ENCODE measurements at places on chromosomes 5 and 9. TPM values are rescaled to one million over a fixed set of nuclear protein-coding genes. Genes with fewer than 3 reads are reported as not detected.

The PCDHB5 gene
- polyA plus RNA-seq: 0.32 TPM

The TRPM3 gene
- not detected for polyA plus RNA-seq

The DRD1 gene
- 0.16 TPM for polyA plus RNA-seq

The EQTN gene
- not detected for polyA plus RNA-seq

The PCDHGA1 gene
- polyA plus RNA-seq: 0.86 TPM

The LECT2 gene
- polyA plus RNA-seq: not detected

The ZNF354C gene
- 1.9 TPM for polyA plus RNA-seq

The PCSK1 gene
- not detected for polyA plus RNA-seq

The NTNG2 gene
- 0.84 TPM for polyA plus RNA-seq

The SNCAIP gene
- polyA plus RNA-seq: 15.3 TPM

The HAVCR2 gene
- polyA plus RNA-seq: 0.07 TPM

The SLC6A7 gene
- not detected for polyA plus RNA-seq

The MELK gene
- 17.8 TPM for polyA plus RNA-seq

The FBP2 gene
- polyA plus RNA-seq: not detected

The SLIT3 gene
- 0.50 TPM for polyA plus RNA-seq

The PCDHGA6 gene
- polyA plus RNA-seq: 4.7 TPM

The BNC2 gene
- polyA plus RNA-seq: 15.5 TPM

The CDH9 gene
- polyA plus RNA-seq: not detected

The DAB2IP gene
- 20.4 TPM for polyA plus RNA-seq

The CRB2 gene
- polyA plus RNA-seq: not detected

The CTSV gene
- 0.53 TPM for polyA plus RNA-seq

The LCN1 gene
- not detected for polyA plus RNA-seq

The SUSD3 gene
- polyA plus RNA-seq: 1.5 TPM

The TRIM36 gene
- 0.10 TPM for polyA plus RNA-seq

The CDC20B gene
- not detected for polyA plus RNA-seq

The FBXL7 gene
- 11.2 TPM for polyA plus RNA-seq

The CD14 gene
- polyA plus RNA-seq: 0.19 TPM

The ROR2 gene
- 3.5 TPM for polyA plus RNA-seq

The MARCHF11 gene
- polyA plus RNA-seq: not detected

The TPPP gene
- 0.06 TPM for polyA plus RNA-seq

The TCF7 gene
- polyA plus RNA-seq: 3.4 TPM

The ADAMTS6 gene
- 23.9 TPM for polyA plus RNA-seq

The PAEP gene
- polyA plus RNA-seq: not detected

The COL23A1 gene
- not detected for polyA plus RNA-seq

The FYB1 gene
- polyA plus RNA-seq: not detected

The SHISAL2B gene
- polyA plus RNA-seq: not detected

The ACOT12 gene
- polyA plus RNA-seq: not detected

The ATP10B gene
- polyA plus RNA-seq: not detected

The PLAC8L1 gene
- polyA plus RNA-seq: 0.27 TPM

The FKBP15 gene
- polyA plus RNA-seq: 20.4 TPM

Measured in IMR-90 (cell line).